ENCODE measurements at places on chromosomes 13 and 19. TPM values are rescaled to one million over a fixed set of nuclear protein-coding genes. Genes with fewer than 3 reads are reported as not detected.

DNA sequence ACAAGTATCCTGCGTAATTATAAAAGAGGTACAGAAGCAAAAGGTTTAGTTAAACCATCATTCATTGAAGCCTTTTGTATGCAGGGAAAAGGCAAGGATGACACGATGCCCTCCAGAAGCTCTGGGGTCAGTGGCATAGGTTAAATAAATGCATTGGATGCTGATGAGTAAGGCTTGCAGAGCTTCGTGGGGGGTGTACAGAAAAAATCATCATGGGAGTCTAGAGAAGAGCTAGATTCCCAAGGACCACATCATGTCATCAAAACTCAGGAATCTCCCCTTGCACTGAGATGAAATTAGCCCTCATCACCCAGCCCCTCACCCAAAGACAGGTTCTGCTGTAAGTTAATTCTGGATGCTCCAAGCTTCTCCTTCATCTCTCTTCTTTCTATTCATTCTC lies 8.3 kb downstream of the FPR1 start:
- no peak for DNase-seq

GRCh38 chr13:99056381-99057014 lies 78.6 kb upstream of the DOCK9 start:
- no peak for DNase-seq

GRCh38 chr19:44988896-44989556 lies 12.2 kb upstream of the RELB start:
- DNase-seq: peak; percentile 88

DNA sequence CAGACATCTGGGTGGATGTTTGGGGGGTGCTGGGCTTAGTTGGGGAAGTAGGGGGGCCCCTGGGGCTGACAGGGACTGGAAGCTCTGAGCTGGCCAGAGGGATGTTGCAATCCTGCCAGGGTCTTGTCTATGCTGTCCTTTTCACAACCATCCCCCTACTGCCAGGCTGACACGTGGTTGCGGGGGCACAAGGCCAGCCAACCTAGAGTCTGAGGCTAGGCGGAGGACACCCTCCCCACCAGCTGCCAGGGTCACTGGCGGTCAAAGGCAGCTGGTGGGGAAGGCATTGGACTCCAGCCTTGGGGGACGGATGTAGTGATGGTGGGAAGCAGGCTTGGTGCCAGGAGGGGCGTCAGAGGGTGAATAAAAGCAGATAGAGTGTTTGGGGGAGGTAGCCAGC lies 1.6 kb upstream of the APOC1 start:
- DNase-seq: no peak

GRCh38 chr13:112054616-112055015 lies 12.3 kb upstream of the SOX1 start:
- DNase-seq: no peak

DNA sequence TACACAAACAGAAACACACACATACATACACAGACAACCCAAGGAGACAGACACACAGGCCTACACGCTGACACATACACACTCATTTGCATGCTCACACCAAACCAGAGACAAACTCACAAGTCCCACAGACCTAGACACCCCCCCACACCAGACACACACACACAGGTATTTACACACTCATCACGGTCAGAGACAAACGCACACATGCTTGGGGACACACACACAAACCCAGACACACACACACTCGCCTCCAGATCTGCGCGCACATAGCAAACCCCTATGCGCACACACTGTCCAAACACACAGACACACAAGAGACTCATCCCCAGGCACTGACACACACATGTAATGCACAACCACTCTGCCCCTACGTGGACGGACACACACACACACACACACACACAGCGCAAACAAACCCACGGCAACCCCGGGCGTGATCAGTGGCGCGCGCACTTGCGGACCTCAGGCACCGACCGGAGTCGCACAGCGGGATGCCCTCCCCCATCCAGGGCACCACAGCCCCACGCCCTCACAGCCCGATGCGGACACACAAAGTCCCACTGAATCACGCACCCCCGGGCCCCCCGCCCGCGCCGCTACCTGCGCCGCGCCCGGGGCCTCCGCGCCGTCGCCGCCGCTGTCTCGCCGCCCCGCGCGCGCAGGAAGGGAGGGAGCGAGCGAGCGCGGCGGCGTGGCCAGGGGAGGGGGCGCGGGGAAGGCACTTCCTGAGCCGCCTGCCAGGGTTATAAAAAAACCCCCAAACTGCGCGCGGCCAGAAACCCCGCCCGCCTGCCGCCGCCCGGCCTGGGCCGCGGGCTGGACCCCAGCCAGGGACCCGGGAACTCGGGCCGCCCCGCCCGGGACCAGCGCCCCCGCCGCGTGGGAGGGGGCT lies at the start of gene ADAMTS10:
TSS of gene ADAMTS10 (minus strand) at position 675 of the 895 bp plus-strand sequence. CDS start 5,005 bp downstream, outside the sequence.
- no peak for DNase-seq

- DNase-seq: no peak
Measured at GRCh38 chr13:26508885-26509284, 48.6 kb upstream of the WASF3 start.

GRCh38 chr19:47444388-47444821 lies 25.1 kb upstream of the MEIS3 start:
- DNase-seq: peak; percentile 48

GRCh38 chr19:19444681-19445155 lies 39.2 kb downstream of the GATAD2A start:
- DNase-seq: peak; percentile 70

- no peak for DNase-seq
Measured at GRCh38 chr19:55504252-55504603, 16.0 kb downstream of the SSC5D start.

DNA sequence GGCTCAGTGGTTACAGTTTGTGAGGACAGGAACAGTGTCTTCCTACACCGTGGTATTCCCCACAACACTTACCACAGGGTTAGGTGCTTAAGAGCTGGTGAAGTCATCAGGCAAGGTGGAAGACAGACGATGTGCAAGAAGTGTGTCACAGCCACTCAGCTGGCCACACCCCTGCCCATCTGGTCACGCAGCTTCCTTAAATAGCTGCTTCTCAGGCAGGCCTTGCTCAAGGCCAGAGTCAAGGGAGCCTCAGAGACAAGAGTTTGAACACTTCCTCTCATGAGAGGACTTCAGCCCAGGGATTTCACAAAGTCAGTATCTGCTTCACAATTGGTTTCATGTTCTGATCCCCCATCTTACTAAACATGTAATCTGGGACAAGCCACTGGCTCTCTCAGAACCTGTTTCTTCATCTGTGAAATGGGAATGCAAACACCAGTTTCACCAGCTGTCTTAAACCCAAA lies 80.3 kb upstream of the FRY start:
- no peak for DNase-seq

DNA sequence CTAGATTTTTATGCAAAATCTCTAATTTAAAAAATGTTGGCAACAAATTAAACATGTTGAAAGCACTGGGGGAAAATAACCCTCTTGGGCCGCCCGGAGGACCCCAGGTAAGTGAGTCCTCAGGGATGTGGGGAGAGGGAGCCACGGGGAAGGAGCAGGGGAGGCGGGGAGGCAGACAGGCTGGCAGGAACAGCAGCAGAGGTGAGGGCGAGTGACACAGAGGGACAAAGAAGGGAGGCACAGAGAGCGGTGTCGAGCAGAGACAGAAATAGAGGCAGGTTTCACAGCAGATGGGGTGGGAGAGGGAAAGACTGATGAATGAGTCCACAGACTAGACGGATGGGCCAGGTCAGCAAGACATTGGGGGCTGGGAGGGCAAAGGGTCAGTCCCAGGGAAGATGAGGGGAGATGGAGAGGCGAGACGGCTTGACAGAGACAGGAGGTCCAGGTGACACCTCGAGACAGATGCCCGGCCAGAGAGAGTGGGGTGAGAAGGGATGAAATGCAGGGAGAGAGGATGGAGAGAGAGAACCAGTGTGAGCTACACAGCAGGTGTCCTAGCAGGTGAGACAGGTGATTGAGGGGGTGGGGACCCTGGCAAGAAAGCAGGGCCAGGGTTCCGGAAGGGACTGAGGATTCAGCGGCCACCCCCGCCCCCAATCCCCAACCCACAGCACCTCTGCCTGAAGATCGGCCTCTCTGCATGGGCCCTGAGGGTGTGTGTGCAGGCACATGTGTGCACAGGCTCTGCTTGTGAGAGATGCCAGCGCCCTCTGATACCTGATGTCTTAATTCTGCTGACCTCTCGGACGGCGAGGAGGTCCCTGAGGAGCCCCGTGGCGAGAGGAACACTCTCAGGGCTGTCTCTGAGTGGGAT lies 3.8 kb downstream of the LRRC4B start:
- DNase-seq: no peak

GRCh38 chr13:33108620-33109019 lies 92.4 kb downstream of the KL start:
- no peak for DNase-seq

- no peak for DNase-seq
Measured at GRCh38 chr19:58037927-58038687, 4.3 kb downstream of the ZSCAN1 start.

DNA sequence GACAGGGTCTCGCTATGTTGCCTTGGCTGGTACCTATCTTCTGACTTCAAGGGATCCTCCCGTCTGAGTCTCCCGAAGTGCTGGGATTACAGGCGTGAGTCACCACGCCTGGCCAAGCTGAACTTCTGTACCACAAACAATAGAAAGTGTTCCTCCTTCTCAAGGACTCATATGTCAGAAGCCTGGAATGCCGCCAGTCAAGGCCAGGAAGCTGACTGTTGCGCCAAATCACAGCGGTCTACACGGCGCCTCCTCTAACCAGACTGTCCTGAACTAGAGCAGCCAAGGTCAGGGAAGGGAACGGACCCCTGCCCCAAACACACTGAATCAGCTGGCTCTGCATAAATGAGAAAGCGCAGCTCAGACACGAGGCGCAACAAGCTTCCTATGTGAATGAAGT lies 14.6 kb downstream of the RAB20 start:
- DNase-seq: no peak

- peak; percentile 50 for DNase-seq
Measured at GRCh38 chr19:45276284-45276687, 25.2 kb downstream of the MARK4 start.

DNA sequence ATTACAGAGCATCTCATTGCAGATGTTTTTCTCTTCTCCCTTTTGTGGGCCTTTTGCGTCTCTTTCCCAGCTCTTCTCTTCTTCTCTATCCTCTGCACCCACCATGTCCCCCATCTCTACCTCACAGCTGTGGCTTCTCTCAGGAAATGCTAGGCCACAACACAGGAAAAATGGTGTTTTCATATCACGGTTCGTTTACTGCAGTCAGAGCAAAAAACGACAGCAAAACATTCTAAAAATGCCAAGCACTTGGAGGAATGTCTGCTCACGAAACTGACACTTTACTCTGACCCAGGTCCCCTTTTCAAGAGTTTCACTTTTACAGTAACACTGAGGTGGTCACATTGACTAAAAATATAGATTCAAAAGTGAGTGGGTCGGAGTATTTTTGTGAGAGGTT lies 152.2 kb downstream of the DCT start:
- no peak for DNase-seq

GRCh38 chr13:95391362-95391761 lies 90.1 kb upstream of the ABCC4 start:
- no peak for DNase-seq

GRCh38 chr19:46076031-46076880 lies 35.5 kb upstream of the IGFL4 start:
- DNase-seq: peak; percentile 42

- DNase-seq: no peak
Measured at GRCh38 chr13:84445776-84446175, 563.5 kb upstream of the SLITRK1 start.

DNA sequence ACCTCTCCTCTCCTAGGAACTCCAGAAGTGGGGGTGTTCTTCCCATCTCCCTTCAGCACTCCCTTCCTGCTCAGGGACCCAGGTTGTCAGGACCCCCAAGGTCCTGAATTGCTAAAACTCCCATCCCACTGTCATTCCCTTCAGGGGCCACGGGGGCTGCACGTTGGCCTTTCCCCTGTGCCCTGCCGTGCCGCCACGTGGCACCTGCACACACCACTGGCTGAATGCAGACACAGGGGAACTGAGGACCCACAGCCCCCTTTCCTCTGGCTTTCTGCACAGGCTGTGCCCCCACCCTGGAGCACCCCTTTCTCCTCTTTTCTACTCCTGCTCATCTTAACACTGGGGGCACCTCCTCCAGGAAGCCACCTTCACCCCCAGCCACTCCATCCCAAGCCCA lies 9.0 kb downstream of the SHANK1 start:
- DNase-seq: no peak

GRCh38 chr13:109576331-109576813 lies 210.0 kb downstream of the IRS2 start:
- DNase-seq: no peak

- no peak for DNase-seq
Measured at GRCh38 chr13:86900906-86901305, 770.3 kb upstream of the SLITRK5 start.

- no peak for DNase-seq
Measured at GRCh38 chr13:46640843-46641242, 87.9 kb downstream of the LRCH1 start.

DNA sequence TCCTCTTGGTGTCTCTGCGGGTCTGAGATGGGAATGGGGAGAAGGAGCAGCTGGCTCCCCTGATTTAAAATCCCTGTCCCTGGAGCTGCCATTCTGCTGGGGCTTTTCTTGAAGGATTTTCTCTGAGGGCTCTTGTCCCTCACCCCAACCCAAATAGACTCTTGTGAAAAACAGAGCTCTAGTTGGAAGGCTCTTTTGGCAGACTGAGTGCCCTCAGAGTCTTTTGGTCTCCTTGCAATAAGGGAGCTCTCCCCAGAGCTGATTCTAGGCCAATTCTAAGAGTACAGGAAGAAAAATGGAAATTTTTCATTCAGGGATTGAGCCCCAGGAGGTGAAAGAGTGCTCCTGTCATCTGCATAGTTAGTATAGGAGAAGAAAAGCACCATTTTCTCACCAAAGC lies 238.3 kb downstream of the COG6 start:
- peak; percentile 22 for DNase-seq

- no peak for DNase-seq
Measured at GRCh38 chr13:75749407-75749806, 113.3 kb downstream of the LMO7 start.

GRCh38 chr19:31275068-31275334 lies 74.2 kb downstream of the TSHZ3 start:
- DNase-seq: no peak

- no peak for DNase-seq
Measured at GRCh38 chr13:99663185-99663825, 162.0 kb downstream of the TM9SF2 start.

DNA sequence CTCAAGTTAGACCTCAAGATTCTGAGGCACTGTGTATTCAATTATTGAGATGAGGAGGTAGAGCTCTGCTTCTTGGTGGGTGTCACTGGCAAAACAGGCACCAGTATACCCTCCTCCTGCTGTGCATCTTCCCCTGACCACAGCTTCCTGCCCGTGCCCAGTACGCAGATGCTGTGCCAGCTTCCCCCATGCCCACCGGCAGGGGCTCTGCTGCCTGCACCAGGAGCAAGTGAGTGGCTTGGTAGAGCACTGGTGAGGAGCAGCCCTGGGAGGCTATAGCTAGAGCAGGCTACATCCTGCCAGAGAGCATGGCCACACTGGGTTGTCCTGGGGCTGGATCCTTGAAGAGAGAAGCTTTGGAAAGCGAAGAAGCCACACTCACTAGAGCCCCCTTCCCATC lies 21.0 kb upstream of the RNF17 start:
- DNase-seq: no peak

- DNase-seq: no peak
Measured at GRCh38 chr13:35961461-35962220, 169.5 kb downstream of the DCLK1 start.

The PSG1 gene
- not detected for total RNA-seq

The NLRP4 gene
- 30.2 TPM for total RNA-seq

The FUT6 gene
- total RNA-seq: not detected

The TMTC4 gene
- 62.7 TPM for total RNA-seq

The OR10H1 gene
- total RNA-seq: not detected

The IGFL3 gene
- not detected for total RNA-seq

The DPRX gene
- not detected for total RNA-seq

The TNNI3 gene
- total RNA-seq: 1.2 TPM

The RUBCNL gene
- 0.14 TPM for total RNA-seq

The CD37 gene
- total RNA-seq: 975 TPM

The PRSS57 gene
- not detected for total RNA-seq

The SLC7A9 gene
- total RNA-seq: not detected
